ENCODE measurements at places on chromosomes 5 and 9. TPM values are rescaled to one million over a fixed set of nuclear protein-coding genes. Genes with fewer than 3 reads are reported as not detected.
A peak's percentile ranks its signal among the peaks of the same experiment; 100 is the strongest.

- no peak for DNase-seq
Measured at GRCh38 chr9:87751423-87751822, 25.5 kb downstream of the CTSL start.

DNA sequence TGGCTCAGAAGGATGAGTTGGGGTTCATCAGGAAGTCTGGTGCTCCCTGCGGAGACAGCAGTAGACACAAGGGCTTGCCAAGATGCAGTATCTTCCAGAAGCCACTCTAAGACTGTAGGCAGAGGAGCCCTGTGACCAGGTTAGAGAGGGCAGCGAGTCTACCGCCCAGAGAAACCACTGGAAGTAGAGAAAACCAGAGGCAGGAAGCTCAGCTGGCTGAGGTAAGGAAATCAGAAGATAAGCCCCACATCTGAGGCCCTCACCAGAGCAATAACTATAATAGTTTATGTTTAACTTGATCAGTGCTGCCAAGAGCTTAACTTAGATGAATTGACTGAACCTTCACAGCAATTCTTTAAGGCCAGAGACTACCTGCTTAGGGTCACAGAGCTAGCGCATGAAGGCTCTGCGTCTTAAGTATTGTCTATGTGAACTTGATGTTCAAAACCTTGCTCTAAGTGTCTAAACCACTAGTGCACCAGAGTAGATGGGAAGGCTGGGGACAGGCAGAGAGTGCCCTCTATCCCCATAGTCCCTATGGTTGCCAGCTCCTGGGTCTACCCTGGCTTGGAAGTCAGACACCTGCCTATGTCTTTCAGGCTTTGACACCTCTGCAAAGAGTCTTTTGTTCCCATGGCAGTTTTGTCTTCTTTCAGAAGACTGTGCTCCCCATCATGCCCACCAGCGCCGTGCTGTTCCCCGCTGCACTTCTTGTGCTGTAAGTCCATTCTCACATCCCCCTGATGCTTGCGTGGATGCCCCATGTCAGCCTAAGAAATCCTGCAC, 228.2 kb upstream of the KLF4 start:
- DNase-seq, result no peak

RBM18 gene
- total RNA-seq, result 12.0 TPM

NOTCH1 gene
- 48.6 TPM for total RNA-seq

ZFP37 gene
- 2.6 TPM for total RNA-seq

- DNase-seq, result no peak
Measured at GRCh38 chr9:80028501-80028900, 456.7 kb downstream of the TLE4 start.

GRCh38 chr5:63125862-63126261, 547.2 kb downstream of the LRRC70 start:
- no peak for DNase-seq

NTNG2 gene
- 2.9 TPM for total RNA-seq

GRCh38 chr5:59593439-59594007, 300.0 kb downstream of the PDE4D start:
- DNase-seq, result no peak

DNA sequence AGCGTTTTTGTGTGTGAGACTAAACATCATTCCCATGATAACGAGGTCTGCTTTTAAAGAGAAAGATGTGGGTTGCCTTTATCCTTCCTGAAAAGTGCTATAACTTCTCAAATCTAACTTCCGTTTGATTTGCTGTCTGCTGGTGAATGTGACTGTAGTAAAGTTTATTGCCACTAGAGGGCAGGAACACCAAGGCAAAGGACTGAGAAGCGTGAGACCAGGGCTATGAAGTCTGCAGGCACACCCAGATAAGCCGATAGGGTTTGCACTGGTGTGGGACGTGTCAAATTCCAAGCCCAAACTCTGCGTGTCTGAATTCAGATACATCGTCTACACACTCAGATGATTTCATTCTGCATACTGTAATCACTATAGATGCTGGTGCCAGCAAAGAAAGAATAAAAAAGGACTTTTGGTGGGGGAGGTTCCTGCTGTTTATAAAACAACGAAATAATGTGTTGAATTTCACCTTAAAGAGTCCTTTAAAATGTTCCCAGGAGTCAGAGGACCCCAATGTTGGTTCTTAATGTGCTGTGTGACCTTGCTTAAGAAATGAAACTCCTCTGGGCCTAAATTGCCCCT, 87.2 kb downstream of the PTTG1 start:
- DNase-seq, result no peak

- no peak for DNase-seq
Measured at GRCh38 chr9:97478301-97478981, 23.0 kb upstream of the TMOD1 start.

DNA sequence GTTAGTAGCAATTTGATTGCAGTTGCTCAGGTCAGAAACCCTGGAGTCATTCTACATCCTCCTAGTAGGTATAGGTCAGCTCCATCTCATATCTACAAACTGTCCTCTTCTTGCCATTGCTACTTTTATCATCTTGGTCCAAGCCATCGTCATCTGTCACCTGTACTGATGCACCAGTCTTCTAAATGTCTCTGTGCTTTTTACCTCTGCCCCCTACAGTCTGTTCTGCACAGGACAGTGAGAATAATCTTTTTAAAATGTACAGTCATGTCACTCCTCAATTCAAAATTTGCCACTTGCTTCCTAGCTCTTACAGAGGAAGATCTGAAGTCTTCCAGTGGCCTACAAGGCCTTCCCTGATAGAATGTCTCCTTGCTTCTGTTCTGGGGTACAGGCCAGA, 6.8 kb downstream of the NNT start:
- no peak for DNase-seq

GRCh38 chr5:6711409-6712141, 1.7 kb upstream of the TENT4A start:
- peak; percentile 74 for DNase-seq
